Ovary (tissue), 10 donors: ENCODE measurements at places on chromosomes 3 and 15. TPM values are rescaled to one million over a fixed set of nuclear protein-coding genes. Genes with fewer than 3 reads are reported as not detected.
A peak's percentile ranks its signal among the peaks of the same experiment; 100 is the strongest.

The CKMT1A gene
- polyA plus RNA-seq, result 0.13 TPM

DNA sequence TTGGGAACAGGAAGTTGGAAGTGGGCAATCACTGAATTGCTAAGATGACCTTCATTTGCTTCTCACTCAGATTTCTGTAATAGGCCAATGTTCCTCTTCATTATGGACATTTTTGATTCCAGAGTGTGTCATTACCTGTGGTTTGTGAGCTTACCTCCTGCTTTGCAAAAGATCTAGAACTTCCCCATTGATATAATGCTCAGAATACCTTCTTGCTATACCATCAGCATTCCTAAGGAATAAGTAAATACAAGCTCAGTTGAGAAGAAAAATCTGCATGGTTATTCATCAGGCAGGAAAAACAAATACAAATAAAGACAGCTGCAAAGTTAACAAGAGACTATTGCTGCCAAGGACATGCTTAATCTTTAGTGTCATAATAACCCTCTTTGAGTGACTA, 5.6 kb upstream of the RPL14 start:
- DNase-seq, result no peak

GRCh38 chr15:100777821-100778220, 101.8 kb upstream of the ALDH1A3 start:
- no peak for DNase-seq

DNA sequence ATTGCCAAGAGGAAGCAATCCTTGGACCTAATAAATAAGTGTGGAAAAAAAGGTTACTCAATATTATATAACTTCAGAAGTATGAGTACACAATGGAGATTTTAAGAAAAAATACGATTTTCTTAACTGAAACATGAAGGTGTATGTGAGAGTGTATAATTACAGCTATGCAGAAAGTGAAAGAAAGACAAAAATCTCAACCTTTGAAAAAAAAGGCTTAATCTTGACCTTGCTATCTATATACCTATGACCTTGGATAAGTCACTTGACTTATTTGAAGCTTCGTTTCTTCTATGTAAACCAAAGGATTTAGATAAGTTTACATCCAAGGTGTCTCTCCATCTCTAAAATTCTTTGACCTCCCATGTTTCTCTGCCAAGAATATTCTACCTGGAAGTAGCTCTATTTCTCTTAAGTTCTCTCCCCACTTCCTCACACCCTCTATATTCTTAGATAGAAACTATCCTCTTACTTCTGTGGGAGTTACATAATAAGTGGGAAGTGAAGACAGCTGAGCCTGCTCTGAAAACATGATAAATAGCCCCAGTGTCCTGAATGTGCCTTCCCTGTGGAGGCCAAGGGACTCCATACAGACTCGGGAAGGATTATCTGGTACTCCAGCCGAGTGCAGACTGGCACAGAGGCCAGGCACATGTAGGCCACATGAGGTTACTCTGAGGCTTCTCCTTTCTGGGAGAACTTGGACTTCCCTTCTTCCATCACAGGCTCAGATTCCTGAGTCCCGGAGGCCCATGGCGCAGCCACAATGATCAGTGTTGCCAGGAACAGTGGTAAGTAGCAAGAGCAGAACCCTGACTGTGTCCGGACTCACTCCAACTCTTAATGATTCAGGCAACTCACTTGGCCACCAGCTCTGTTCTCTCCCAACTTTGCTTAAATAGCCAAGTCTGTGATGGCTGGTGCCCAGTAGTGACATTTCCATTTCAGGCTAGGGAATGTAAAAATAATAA, 166.8 kb upstream of the COL8A1 start:
- no peak for DNase-seq

- no peak for DNase-seq
Measured at GRCh38 chr3:177770383-177771230, 573.3 kb upstream of the TBL1XR1 start.

The CEP19 gene
- 2.0 TPM for polyA plus RNA-seq

GRCh38 chr3:2677501-2677900, 432.7 kb downstream of the IL5RA start:
- no peak for DNase-seq

- no peak for DNase-seq
Measured at GRCh38 chr15:58426501-58426900, 5.3 kb upstream of the LIPC start.

GRCh38 chr3:59992578-59992977, 942.8 kb upstream of the CFAP20DC start:
- DNase-seq, result no peak

DNA sequence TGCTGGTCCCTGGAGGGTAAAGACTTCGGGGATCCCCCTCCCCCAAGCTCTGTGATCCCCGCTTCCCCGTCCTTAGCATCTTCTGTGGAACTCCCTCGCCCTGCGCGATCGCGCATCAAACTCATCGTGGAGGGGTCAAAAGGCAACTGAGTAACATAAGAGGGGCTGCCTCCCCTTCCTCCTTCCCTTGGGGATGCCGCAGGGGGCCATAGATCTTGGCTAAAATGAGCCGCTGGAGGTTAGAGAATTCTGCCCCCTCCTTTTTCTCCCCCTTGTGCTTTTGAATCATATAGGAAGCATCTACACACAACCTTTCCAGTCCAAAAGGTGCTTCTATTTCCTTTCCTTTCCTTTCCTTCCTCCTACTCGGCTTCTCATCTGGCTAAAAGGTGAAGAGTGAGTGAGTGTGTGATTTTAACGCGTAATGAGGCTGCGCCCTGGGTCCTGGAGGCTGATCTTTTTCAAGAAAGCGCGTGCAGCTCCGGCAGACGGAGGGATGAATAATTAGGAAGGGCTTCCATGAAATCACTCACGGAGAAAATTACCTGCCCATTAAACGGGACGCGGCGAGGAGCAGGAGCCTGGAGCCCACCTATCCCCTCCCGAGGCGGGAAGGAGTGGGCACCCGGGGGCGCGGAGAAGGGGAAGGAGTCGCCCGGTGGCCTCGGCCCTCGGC, 831 bp upstream of the ROBO2 start:
- DNase-seq, result peak; percentile 39

The KBTBD12 gene
- 0.12 TPM for polyA plus RNA-seq

- DNase-seq, result no peak
Measured at GRCh38 chr15:50108461-50108860, 10.6 kb downstream of the ATP8B4 start.

GRCh38 chr3:52242039-52242438, 3.1 kb upstream of the TWF2 start:
- no peak for DNase-seq

GRCh38 chr3:63060412-63060811, 185.2 kb upstream of the CADPS start:
- no peak for DNase-seq

DNA sequence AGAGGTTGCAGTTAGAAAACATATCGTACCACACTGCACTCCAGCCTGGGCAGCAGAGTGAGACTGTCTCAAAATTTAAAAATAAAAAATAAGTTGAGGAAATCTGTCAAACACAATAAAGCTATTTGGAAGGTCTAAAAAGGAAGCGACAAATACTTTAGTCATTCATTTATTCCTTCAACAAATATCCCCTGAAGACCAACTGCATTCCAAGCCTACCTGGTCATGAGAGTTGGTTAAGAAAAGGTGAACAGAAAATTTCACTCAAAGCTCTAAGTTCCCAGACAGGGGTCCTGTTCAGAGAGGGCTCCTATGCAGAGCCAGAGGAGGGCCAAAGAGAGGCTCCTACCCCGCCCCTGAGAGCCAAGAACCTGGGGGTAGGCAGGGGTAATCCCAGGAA, 15.4 kb upstream of the PRKAR2A start:
- DNase-seq, result no peak

DNA sequence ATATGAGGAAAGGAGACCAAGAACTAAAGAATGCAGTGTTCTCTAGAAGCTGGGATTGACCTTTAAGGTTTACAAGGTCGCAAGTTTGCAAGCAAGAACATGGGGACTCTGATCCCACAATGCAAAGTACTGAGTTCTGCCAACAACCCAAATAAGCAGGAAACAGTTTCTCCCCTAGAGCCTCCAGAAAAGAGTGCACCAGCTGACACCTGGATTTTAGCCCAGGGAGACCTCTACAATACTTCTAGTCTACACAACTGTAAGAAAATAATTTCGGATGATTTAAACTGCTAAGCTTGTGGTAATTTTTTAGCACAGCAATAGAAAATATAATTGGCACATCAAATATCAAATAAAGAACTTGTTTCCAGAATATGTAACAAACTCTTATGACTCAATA, 46.4 kb downstream of the EHHADH start:
- DNase-seq, result no peak

The SHC4 gene
- 0.38 TPM for polyA plus RNA-seq

DNA sequence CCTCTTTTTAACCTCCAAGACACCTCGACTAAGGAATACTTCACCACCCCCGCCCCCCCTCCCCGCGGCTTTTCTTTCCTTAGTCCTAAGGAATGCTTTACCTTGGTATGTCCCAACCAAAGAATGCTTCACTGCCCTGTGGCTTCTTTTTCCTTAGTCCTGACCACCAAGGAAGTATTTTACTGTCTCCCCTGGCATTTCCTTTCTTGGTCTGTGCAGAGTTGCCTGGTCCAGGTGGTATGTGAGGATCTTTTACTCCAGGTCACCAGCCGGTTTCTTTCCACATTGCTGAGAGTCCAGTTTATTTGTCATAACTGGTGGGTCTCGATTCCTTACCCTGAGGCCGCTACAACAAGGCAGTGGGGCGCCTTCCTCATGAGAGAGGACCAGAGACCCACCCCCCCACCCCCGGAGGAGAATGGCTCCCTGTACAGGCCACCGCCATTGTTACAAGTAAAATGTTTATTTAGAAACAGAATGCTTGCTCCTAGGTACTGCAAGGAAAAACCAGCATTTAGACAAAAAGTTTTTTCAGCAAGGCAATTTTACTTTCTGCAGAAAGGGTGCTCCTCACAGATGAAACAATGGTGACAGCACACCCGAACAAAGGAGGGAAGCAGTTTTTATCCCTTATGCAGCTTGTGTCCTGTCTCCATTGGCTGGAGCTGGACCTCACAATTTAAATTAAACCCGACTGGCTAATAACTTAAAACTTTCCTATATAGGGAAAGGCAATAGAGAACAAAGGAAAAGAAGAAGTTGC, 23.1 kb upstream of the MTHFS start:
- DNase-seq, result no peak

The TMEM207 gene
- polyA plus RNA-seq, result not detected

GRCh38 chr3:140145528-140145927, 210.5 kb downstream of the CLSTN2 start:
- DNase-seq, result no peak

The OXTR gene
- polyA plus RNA-seq, result 5.0 TPM

The CYP8B1 gene
- polyA plus RNA-seq, result not detected

GRCh38 chr3:158819282-158819681, 17.4 kb downstream of the MFSD1 start:
- DNase-seq, result no peak

GRCh38 chr15:40247406-40247971, 8.6 kb downstream of the PAK6 start:
- DNase-seq, result no peak

The GATA2 gene
- 8.1 TPM for polyA plus RNA-seq

The TMEM158 gene
- 3.2 TPM for polyA plus RNA-seq

The SCN11A gene
- polyA plus RNA-seq, result 0.04 TPM

DNA sequence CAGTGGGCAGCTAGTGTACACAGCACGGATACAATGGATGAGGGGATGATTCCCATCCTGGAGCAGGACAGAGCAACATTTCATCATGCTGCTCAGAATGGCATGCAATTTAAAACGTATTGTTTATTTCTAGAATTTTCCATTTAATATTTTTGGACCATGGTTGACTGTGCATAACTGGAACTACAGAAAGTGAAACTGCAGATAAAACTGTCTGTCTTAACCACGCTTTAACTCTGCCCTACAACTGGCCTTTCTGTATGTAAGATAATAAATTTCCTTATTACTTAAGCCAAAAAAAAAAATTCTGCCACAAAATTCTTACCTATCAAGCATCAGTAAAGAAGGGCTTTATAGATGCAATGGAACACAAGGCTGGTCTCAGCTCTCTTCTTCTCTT, 33.4 kb downstream of the AP3S2 start:
- no peak for DNase-seq

The PP2D1 gene
- not detected for polyA plus RNA-seq

GRCh38 chr3:195870442-195870841, 37.9 kb downstream of the TNK2 start:
- no peak for DNase-seq

- no peak for DNase-seq
Measured at GRCh38 chr3:122148941-122149627, 34.4 kb upstream of the CASR start.

DNA sequence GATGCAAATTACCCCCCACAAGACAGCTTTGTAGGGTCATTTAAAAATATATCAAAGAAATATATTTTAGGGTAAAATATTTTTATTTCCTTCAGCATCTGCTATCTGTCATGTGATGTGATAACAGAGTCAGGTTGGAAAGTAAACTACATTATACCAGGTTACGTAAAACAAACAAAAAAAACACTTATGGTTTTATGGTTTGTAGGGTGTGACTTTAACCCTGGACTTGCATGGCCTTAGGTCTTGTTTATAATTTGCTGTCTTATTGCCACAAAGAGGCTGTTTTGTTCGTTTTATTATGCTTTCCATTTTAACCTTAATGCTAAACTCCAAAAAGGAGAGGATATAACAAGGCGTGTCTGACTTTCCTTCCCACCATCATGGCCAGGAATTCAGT, 244.5 kb upstream of the MME start:
- no peak for DNase-seq

DNA sequence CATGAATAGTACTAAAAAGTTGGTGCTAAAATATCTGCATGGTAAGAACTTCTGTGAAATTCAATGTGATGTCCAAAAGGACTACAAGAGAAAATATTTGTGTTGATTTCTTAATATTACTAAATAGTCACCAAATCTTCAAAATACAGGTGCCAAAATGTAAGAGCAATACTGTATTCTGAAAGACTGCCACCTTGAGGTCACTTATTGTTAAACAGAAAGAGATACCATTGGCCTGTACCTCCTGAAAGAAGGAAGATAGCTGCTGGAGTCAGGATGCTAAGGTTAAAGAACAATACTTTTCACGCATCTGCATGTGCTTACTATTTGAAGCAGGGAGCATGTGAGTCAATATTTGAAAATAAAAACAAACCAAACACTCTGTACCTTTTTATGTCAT, 72.0 kb upstream of the LSAMP start:
- DNase-seq, result no peak

The CCR3 gene
- not detected for polyA plus RNA-seq

GRCh38 chr15:35560870-35561269, 14.9 kb upstream of the DPH6 start:
- DNase-seq, result no peak

The ADIPOQ gene
- polyA plus RNA-seq, result not detected

- no peak for DNase-seq
Measured at GRCh38 chr3:119647171-119647570, 13.2 kb downstream of the POPDC2 start.

- no peak for DNase-seq
Measured at GRCh38 chr3:49213541-49213943, 42.1 kb downstream of the KLHDC8B start.

The ECE2 gene
- polyA plus RNA-seq, result not detected

DNA sequence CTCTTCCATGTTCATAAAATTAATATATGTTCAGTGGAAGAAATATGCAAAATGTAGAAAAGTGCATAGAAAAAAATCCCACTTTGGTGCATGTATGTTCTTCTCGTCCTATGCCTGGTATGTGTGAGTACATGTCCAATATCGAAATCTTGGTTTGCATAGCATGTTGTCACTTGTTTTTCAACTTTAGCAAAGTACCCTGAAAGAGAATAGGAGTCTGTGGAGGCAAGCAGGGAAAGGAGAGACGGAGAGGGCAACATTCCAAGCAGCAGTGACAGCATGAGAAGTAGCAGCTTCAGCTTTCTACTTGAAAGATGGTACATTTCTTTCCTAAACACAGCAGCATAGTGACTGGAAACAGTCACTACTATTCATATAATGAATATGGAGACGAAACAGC, 56.8 kb upstream of the CACNA2D3 start:
- no peak for DNase-seq

GRCh38 chr3:123070510-123070909, 3.7 kb downstream of the PDIA5 start:
- no peak for DNase-seq
